ENCODE measurements at places on chromosomes 1 and 21.

GRCh38 chr1:24724345-24725208, 20.7 kb upstream of the CLIC4 start:
- peak; percentile 87 for DNase-seq

DNA sequence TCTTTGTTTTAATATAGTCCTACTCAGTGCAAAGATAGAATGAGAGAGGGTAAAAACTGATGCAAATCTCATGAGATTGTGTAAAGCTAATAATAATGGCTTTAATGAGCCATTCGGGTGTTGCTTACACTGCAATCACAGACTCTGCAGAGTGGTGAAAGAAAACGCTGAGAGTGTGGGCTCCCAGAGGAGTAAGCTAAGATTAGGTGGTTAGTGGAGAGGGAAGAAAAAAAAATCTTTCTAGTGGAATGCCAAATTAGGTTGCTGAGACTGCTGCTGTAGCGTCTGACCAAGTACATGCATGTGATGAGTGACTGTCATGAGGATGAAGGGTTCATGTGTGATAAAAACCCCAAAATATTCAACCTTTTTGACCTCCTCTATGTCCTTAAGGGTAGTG, 645.9 kb upstream of the ADGRL4 start:
- no peak for DNase-seq

- no peak for DNase-seq
These were observed 58.2 kb downstream of the TNFSF4 start for GRCh38 chr1:173148971-173149370.

DNA sequence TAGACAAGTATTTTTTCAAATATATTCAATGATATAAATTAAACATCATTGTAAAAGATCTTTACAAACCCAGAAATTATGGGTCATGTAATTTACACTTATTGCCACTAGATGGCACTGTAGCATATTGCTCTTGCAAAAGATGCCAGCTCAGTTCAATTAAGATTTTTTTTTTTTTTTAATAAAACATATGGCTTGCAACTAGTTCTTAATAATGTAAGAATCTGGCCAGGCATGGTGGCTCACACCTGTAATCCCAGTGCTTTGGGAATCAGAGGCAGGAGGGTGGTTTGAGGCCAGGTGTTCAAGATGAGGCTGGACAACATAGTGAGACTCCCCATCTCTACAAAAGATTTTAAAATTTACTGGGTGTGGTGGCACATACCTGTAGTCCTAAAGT, 49.4 kb upstream of the DESI2 start:
- DNase-seq = peak; percentile 46

DNA sequence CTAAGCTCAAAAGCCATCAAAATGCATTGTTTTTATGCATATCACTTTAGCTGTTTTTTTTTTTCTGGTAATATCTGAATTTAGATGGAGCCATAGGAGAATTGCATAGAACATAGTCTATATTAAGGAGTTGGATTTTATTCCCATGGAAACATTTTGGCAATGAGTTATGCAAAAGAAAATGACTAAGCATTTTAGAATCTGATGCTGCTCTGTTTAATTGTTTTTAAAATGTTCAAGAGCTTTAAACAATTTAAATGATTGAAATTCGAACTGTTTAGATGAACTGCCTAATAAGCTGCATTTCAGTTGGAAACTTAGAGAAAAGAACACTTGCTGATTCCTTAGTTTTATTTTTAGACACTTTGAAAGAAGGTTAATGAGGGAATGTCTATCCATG, 1531.5 kb upstream of the B3GALT2 start:
- DNase-seq = peak; percentile 42

DNA sequence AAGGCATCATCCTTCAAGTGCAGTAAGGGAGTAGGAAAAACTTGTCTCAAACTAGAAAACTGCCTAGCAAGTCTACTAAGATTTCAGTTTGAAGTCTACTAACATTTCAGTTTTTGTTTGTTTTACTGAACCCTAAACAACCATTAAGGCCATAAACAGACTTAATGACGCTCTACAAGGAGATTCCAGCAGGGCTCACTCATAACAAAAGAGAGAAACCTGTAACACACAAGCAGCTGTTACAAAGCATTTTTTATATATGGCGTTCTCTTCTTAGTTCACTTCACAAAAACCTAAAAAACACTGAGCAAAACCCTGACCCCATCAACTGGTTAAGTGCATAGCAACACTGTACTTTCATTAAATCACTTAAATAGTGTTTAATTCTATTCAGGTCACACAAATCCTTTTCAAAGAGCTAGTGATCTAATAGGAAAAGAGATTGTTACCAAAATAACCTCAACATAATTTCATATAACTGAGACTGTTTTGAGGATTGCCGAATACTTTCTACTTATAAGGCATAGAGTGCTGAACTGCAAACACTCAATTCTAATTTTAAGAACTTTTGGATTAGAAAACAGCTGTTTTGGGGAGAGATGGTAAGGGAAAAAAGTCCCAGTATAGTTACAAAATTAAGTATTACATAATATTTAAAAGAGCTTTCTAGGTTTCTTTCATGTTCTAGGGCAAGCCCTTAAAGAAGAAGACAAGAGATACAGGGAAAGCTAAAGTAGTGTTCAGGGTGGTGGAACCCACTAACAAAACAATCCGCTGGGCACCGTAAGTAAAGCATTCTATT, 1.4 kb downstream of the B3GALNT2 start:
- DNase-seq = no peak

DNA sequence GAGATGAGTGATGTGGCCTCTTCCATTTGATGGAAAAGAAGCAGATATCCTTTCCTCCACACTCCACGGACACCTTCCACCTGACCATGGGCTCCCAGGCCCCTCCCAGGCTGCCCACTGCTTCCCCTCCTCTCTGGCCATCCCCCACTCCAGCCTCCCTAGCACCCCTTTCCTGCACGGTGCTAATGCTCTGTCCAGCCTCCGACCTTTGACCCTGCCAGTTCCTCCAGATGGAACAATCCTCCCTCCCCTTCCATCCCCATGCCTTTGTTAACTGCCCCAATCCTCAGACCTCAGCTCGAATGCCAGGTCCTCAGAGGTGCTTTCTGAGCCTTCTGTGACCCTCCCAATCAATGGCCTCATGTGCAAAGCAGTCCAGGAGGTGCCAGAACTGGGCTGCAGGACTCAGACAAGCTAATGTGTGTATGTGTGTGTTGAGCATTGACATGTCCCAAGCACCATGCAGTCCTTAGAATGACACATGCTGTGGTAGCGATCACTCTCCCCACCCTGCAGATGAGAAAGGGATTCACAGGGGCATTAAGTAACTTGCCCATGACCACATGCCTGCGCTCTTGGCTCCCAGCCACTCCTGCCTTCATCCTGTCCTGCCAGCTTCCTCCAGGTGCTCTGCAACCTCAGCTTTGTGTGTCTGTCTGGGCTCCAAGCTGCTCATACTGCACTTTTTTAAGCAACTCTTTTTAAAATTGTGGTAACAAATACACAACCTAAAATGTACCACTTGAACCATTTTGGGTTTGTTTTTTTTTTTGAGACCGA, 63.5 kb upstream of the EDN2 start:
- no peak for DNase-seq

- DNase-seq = no peak
These were observed 142.3 kb upstream of the JUN start for GRCh38 chr1:58926152-58926551.

GRCh38 chr1:101280942-101281654, 44.3 kb downstream of the S1PR1 start:
- no peak for DNase-seq

- DNase-seq = peak; percentile 54
These were observed 190.5 kb downstream of the HS2ST1 start for GRCh38 chr1:87104945-87105344.

- DNase-seq = no peak
These were observed 14.9 kb upstream of the CD101 start for GRCh38 chr1:116986421-116987255.

DNA sequence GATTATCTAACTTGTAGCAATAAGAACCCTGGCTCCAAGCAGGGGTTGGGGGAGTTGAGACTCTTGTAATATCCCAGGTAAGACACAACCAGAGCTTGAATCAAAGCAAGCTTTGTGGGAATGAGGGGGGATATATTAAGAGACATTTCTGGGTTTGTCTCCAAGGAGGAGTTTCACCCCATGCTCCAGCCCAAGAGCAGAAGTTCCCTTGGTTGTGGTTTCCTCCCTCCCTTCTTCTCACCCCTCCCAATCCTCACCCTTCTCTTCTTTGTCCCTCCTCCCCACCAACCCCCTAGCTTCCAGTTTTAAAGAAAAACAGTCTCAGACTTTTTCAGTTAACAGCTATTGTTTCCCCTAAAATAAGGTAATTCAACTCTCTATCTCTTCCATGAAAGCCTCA, 11.9 kb downstream of the TRAF3IP3 start:
- DNase-seq = peak; percentile 9

DNA sequence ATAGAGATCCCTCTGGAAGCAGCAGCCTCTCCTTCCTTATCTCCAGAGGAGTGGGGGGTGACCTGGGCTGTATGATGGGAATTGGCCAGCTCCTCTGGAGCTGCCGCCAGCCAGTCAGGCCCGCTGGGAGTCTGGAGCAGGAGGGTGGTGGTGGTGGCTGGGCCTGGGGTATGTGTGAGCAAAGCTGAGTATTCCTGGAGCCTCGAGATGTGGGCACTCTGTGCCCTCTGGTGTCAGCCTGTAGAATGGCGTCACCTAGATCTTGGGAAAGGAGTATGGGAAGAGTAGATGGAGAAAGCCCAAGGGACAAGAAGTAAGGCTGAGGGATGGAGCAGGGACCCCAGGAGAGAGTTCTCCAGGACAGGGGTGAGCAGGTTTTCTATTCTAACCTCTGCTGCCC, 16.0 kb downstream of the VANGL2 start:
- DNase-seq = peak; percentile 68

- DNase-seq = no peak
These were observed 31.4 kb upstream of the DENND1B start for GRCh38 chr1:197806718-197807117.

DNA sequence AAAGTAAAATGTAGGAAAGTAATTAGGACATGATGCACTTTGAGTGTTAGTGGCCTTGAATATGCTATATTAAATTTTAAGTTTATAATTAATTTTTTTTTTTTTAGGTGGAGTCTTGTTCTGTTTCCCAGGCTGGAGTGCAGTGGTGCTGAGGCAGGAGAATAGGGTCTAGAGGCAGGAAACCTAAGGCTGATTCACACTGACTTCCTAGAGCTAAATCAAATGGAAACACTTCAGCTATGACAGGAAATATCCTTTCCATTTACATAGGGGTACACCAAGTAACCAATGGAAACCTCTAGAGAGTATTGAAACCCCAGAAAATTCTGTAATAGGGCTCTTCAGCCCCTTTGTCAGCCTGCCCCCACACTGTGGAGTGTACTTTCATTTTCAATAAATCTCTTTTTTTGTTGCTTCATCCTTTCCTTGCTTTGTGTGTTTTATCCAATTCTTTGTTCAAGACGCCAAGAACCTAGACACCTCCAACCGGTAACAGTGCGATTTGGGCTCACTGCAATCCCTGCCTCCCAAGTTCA, 17.9 kb upstream of the THRAP3 start:
- DNase-seq = no peak

GRCh38 chr1:246110343-246111219, 396.5 kb downstream of the SMYD3 start:
- DNase-seq = peak; percentile 20

- DNase-seq = no peak
These were observed 39.7 kb downstream of the CAPZB start for GRCh38 chr1:19445417-19446342.

- no peak for DNase-seq
These were observed 371.7 kb downstream of the PTPRC start for GRCh38 chr1:199010492-199010891.

- DNase-seq = no peak
These were observed 15.1 kb upstream of the CRB1 start for GRCh38 chr1:197252973-197253372.

DNA sequence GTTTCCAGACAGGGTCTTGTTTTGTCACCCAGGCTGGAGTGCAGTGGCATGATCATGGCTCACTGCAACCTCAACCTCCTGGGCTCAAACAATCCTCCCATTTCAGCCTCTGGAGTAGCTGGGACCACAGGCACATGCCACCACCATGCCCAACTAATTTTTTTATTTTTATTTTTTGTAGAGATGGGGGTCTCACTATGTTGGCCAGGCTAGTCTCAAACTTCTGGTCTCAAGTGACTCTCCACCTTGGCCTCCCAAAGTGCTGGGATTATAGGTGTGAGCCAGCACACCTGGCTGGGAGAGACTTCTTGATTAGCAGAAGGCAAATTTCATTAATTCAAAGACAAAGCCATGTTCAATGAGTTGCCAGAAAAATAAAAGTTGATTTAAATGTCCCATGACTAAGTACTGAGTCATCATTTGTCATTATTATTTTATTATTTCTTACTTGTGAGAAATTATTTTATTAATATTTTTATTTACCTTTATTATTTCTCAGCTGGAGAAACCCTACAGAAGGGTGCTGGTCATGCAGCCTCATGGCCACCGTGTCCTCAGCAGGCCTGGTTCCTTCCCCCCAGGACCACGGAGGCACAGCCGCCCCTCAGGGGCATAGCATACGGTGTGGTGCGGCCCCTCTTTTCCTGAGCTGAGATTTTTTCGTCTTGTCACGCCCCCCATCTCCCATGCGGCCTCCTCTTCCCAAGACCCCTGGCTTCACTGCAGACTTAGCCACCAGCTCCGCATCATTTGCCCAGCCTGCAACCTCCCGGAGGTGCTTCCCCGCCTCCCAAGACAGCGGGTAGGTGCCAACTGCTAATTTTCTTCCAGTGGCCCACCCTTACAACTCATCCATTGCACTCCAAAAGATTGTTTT, 55.3 kb upstream of the SIM2 start:
- DNase-seq = no peak

- DNase-seq = no peak
These were observed 20.5 kb upstream of the PARP1 start for GRCh38 chr1:226428348-226428747.

DNA sequence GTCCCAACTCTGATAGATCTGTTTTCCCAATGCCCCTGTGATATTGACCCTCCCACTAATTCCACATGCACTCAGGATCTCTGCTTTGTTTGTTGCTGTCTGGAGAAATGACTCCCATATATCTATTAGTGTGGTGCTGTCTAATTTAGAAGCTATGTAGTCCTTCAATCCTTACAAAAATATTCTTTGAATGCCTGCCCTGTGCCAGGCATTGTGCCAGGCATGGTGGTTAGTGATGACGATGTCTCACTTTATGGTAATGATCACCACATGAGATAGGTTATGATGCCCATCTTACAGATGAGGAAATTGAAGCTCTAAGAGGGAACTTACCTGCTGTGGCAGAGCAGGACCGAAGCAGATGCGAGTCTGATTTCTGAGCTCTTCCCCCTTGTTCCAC, 12.9 kb downstream of the MYOG start:
- DNase-seq = peak; percentile 38

DNA sequence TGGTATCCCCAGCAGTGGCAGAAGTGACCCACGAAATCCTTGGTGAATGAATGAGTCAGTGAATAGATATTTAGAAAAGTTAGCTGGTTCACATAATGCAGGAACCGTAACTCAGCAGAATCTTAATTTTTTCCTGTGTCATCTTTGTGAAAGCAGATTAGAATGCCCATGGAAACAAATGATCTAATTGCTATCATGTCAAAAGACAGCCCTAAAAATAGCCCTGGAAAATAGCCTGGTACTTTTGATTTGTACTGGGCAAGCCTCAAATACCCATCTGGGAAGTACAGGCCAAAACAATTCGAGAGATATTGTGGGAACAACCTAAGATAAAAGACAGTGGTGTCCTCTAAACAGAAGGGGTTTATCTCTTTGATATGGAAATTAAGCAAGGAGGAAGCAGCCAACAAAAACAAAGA, 21.1 kb downstream of the FYB2 start:
- peak; percentile 60 for DNase-seq
